NCI-H2171 treated with DMSO at 0.1 percent for 48 hours (cell line): ENCODE measurements at places on chromosomes 4 and X.
A peak's percentile ranks its signal among the peaks of the same experiment; 100 is the strongest.

- DNase-seq = no peak
These were observed 1.5 kb upstream of the PAPSS1 start for GRCh38 chr4:107721436-107722100.

- no peak for DNase-seq
These were observed 89.6 kb downstream of the SHROOM2 start for GRCh38 chrX:9875801-9876200.

- no peak for DNase-seq
These were observed 119.0 kb downstream of the APBB2 start for GRCh38 chr4:41095192-41095872.

DNA sequence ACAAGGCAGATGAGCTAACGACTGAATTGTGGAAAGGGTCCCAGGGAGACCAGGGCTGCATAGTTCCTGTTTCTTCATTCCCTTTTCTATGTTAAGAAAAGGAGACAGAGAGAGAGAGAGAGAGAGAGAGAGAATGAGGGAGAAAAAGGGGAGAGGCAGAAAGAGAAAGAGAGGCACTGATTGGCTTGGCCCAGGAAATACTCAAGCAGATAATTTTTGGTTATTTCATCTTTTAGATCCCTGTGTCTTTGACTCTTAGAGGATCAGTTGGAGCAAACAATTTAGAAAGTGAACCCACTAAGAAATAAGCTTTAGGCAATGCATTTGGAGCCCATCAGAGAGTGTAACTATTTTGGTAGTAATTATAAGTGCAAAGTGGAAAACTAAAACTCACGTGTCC lies 103.4 kb downstream of the CEP44 start:
- no peak for DNase-seq

DNA sequence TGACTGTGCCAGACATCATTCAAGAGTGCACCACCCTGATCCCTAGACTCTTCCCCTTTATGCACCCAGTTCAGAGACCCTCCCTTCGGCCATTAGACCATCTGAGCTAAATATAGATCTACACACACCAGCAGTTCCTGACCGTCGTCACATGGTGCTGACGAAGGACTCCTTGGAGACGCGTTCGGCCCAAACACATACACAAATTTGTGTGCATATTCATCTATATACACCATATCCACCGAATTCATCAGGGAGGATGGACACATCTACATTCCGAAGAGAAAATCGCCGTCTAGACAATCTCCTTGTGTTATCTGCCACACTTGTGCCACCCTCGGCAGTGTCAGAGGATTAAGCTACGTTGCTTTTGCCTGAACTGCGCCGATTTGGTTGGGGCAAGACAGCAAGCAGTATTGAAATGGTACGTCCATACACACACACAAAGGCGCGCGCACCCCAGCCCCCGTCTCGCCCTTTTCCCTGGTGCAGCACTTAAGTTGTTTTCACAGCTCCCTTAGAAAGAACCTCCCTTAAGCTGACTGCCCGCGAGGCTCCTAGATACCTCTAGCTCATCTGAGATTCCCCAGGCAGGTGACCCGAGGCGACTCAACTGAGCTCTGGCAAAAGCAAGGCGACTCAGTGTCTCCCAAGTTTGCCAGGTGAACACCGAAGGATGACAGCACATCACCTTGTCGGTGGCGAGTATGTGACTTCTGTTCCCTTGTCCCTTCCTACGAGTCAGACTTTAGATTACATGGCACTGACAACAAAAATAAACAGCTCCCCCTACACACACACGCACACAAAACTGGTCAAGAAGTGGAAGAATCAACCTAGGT lies 1.0 kb downstream of the RASGEF1B start:
- DNase-seq = peak; percentile 33

- no peak for DNase-seq
These were observed 210.4 kb downstream of the MID1IP1 start for GRCh38 chrX:39011454-39012221.
